Activated CD4-positive, alpha-beta T cell treated with anti-CD3 and anti-CD28 coated beads, Interleukin-2, amount 10 ng/mL, durations not matched to agents 24 days and 14 days (primary cell): ENCODE measurements at places on chromosomes 2 and 18. TPM values are rescaled to one million over a fixed set of nuclear protein-coding genes. Genes with fewer than 3 reads are reported as not detected.

The PAX3 gene
- not detected in 2 replicates for total RNA-seq

The SPRED2 gene
- total RNA-seq = 7.7 and 9.2 TPM in 2 replicates

The ANKZF1 gene
- 144 and 149 TPM in 2 replicates for total RNA-seq

The UGT1A10 gene
- total RNA-seq = not detected in 2 replicates

The EGR4 gene
- 1.2 and 1.5 TPM in 2 replicates for total RNA-seq

The RAB6C gene
- not detected in 2 replicates for total RNA-seq

The DCDC2C gene
- not detected in 2 replicates for total RNA-seq

The INHBB gene
- not detected in 2 replicates for total RNA-seq

The LTBP1 gene
- 0.14 and 0.21 TPM in 2 replicates for total RNA-seq

The VAPA gene
- total RNA-seq = 182 and 196 TPM in 2 replicates

The GULP1 gene
- not detected in 2 replicates for total RNA-seq

The CD226 gene
- 121 and 123 TPM in 2 replicates for total RNA-seq
